Aorta (tissue), 5 donors: ENCODE measurements at places on chromosomes 12 and 14. TPM values are rescaled to one million over a fixed set of nuclear protein-coding genes. Genes with fewer than 3 reads are reported as not detected.
A peak's percentile ranks its signal among the peaks of the same experiment; 100 is the strongest.

DNA sequence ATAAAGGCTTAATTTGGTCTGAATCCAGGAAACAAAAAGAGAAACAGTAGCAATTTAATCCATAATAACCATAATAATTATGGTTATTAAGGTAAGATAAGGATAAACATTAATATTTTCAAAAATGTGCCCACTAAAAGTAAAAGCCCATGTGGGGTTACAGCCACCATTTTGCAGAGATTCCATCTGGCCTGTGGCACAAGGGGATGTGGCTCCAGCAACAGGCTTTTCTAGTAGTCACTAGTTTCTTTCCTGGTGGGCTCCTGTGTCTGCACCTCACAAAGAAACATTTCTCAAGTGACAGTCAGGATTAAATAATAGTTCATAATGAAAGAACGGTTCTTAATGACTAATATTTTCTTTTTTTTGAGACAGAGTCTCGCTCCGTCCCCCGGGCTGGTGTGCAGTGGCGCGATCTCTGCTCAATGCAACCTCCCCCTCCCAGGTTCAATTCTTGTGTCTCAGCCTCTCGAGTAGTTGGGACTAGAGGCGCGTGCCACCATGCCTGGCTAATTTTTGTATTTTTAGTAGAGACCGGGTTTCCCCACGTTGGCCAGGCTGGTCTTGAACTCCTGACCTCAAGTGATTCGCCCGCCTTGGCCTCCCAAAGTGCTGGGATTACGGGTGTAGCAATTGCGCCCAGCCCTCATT, 32.2 kb downstream of the GPR19 start:
- no peak for DNase-seq
- H3K36me3 ChIP-seq: no peaks in the 10 kb centered on the region
- H3K27ac ChIP-seq: no peak overlapping the region
- peaks cover 6% of the 10 kb centered on the region for H3K4me1 ChIP-seq
- no peaks in the 10 kb centered on the region for H3K27me3 ChIP-seq

The KCNC2 gene
- total RNA-seq: not detected

DNA sequence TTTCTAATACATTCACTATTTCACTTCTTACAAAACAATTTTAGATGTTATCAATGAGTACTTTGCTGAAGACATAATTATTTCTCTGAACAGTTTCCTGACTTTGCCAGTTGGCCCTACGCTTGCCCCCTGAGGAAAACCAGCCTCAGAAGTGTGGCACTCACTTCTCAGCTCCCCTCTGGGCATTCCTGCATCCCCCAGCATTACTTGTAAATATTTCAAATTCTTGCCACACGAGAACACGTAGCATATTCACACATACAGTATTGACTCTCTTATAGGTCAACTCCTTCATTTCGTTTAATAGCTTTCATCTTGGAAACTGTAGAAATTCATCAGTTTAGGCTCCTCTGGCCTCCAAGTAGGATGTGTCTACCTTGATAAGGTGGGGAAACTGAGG, 65.2 kb downstream of the OTX2 start:
- no peak overlapping the region for H3K4me3 ChIP-seq
- no peak overlapping the region for H3K27ac ChIP-seq
- DNase-seq: no peak
- H3K36me3 ChIP-seq: no peaks in the 10 kb centered on the region
- no peaks in the 10 kb centered on the region for H3K27me3 ChIP-seq

DNA sequence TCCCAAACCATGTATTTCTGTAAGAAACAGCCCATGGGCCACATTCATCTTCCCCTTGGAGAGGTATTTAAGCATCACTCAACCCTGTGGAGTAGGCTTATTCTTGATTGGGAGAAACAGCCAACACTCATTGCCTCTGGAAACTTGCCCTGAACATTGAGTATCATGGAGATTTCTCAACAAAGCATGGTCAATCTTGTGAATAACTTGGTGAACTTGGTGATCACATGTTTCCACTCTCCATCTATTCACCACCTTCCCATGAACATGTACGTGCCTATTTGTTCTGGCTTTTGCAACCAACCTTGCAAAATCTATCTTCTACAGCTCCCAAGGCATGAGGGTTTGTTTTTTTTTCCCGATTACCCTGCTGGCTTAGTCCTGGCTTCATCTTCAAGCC, 163.2 kb downstream of the PAH start:
- no peak for DNase-seq
- H3K27ac ChIP-seq: no peak overlapping the region
- no peaks in the 10 kb centered on the region for H3K4me1 ChIP-seq
- no peaks in the 10 kb centered on the region for H3K27me3 ChIP-seq

The KLHL28 gene
- 17.3 TPM for total RNA-seq

DNA sequence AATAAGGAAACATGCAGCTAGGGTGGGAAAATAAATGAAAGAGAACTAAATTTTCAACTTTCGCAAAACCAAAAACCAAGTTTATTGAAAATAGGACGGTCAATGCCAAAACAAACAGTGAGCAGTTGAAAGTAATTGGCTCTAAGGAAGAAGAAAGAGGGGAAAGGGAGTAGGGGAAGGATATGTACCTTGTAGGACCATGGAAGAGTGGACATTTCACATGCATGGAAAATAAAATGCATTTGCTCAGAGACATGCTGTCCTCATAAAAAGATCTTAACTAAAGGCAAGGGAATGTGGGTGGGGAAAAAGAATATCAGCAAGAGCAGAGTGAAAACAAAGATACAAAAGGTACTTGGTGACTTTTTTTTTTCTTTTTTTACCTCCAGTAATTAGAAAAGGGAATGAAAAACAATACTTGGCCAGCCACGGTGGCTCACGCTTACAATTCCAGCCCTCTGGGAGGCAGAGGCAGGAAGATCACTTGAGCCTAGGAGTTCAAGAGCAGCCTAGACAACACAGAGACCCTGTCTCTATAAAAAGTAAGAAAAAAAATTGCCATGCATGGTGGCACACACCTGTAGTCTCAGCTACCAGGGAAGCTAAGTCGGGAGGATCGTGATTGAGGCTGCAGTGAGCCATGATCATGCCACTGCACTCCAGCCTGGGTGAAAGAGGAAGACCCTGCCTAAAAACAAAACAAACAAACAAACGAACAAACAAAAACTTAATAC, 6.6 kb downstream of the TXNDC16 start:
- no peaks in the 10 kb centered on the region for H3K4me1 ChIP-seq
- no peaks in the 10 kb centered on the region for H3K36me3 ChIP-seq
- no peak for DNase-seq
- H3K27ac ChIP-seq: no peak overlapping the region
- no peak overlapping the region for H3K4me3 ChIP-seq

DNA sequence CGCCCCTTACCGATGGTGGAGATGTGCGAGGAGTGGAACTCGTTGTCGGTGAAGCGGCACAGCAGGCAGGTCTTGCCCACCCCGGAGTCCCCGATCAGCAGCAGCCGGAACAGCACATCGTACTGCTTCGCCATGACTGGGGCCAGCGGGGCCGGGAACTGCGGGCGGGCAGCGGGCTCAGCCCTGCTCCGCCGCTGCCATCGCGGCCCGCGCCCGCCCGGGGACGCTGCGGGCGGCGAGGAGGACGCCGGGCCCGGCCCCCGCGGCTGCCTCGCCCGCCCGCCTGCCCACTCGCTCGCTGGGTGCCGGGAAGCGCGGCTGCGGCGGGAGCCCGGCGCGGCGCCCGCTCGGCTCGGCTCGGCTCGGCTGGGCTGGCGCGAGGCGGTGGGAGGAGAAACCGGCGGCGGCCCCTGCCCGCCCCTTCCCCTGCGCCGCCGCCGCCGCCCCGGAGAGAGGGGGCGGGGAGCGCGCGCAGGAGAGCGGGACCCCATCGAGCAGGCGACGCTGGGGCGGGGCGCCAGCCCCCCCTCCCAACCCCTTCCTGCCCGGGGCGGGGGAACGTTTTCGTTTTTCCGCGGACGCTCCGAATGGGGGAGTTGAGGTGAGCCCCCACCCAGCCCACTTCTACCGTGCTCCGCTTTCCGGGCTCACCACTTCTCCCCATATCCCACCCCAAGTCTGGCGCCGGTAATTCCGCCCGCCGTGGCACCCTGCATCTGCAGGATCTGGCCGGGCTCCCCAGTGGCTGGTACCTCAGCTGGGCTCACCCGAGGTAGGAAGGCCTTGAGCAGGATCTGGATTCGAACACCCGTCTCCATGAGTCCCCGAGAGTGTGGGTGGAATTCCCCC, at the start of gene RAB15:
TSS of gene RAB15 (minus strand) at position 394 of the 849 bp plus-strand sequence. CDS start at position 134, 260 bp downstream.
- H3K27me3 ChIP-seq: no peaks in the 10 kb centered on the region
- no peak within 1 kb of the TSS for H3K27ac ChIP-seq
- no peaks in the 10 kb centered on the region for H3K36me3 ChIP-seq
- H3K4me3 ChIP-seq: peak within 1 kb of the TSS; percentile 64
- peak; percentile 84 for DNase-seq

DNA sequence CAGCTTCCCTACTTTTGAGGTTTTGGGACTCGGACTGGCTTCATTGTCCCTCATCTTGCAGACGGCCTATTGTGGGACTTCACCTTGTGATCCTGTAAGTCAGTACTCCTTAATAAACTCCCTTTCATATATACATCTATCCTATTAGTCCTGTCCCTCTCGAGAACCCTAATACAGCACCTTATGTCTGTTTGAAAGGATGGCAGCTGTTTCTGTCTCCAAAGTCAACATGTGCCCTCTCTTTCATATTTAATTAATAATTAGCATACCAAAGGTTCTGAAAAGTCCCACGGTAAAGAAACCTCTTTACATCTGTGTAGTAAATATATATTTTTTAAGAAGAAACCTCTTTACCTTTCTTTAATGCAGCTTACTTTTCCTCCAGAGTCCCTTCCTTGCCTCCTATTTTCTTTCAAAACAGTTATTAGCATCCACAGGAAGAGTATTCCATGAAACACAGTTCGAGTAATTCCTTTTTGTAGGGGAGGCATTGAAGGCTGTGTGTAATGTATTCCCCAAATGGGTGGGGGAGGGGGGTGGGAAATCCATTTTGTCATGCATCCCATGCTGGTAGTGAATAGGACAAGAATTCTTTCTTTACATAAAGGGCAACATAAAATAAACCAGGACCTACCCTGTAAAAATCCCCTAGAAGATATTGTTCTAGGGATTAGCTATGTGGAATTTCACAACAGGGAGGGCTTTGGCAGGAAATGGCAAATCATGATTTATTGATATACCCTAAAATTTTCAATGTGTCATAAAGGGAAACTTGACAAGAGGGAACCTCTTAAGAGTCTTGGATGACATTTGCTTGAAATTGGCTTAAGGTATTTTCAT, 241.5 kb downstream of the SUDS3 start:
- H3K36me3 ChIP-seq: no peaks in the 10 kb centered on the region
- DNase-seq: no peak
- no peaks in the 10 kb centered on the region for H3K4me1 ChIP-seq
- H3K4me3 ChIP-seq: no peak overlapping the region
- H3K27me3 ChIP-seq: no peaks in the 10 kb centered on the region

DNA sequence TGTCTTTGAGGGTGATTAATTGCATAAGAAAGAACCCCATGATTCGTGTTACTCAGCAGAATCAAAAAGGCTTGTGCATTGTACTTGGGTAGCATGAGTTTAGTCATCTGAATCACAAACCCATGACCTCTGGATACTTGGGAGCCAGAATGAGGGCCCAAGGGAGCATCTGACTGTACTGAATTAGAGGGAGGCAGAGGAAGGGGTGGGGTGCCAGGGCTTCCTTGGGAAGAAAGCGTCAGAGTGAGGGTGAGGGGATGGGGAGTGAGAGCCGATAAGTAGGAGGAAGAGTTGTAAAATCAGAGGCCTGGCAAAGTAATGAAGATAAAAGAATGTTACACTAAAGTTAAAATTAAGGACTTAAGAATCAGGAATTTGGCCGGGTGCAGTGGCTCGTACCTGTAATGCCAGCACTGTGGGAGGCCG, 29.8 kb downstream of the GPRC5D start:
- no peak overlapping the region for H3K27ac ChIP-seq
- H3K36me3 ChIP-seq: no peaks in the 10 kb centered on the region
- DNase-seq: peak; percentile 74
- no peaks in the 10 kb centered on the region for H3K27me3 ChIP-seq
- no peaks in the 10 kb centered on the region for H3K4me1 ChIP-seq

DNA sequence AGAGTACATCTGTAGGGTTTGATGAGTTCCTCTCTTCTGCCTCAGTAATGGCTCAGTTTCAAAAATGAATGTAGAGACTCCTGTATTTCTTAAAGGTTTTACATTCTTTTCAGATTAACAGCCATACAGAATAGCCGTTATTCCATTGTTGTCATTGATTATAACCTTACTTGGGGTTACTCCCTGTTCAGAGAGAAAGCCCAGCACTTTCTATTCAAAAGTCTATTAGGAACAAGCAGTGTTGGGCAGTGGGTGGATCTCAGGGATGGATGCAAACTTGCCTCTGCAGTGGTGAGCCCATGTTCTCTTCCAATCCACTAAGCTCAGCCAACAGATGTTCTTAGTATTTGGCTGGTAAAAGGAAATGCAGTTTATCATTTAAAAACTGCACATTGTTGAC, 342.6 kb upstream of the E2F7 start:
- no peaks in the 10 kb centered on the region for H3K36me3 ChIP-seq
- no peak overlapping the region for H3K4me3 ChIP-seq
- no peaks in the 10 kb centered on the region for H3K4me1 ChIP-seq
- DNase-seq: no peak
- H3K27me3 ChIP-seq: no peaks in the 10 kb centered on the region

GRCh38 chr12:47164724-47165439, 85.1 kb upstream of the AMIGO2 start:
- peaks cover 4% of the 10 kb centered on the region for H3K4me1 ChIP-seq
- H3K36me3 ChIP-seq: no peaks in the 10 kb centered on the region
- no peak overlapping the region for H3K27ac ChIP-seq
- no peaks in the 10 kb centered on the region for H3K27me3 ChIP-seq

The HRK gene
- total RNA-seq: 0.06 TPM

The SYCP3 gene
- 0.65 TPM for total RNA-seq

The CCDC197 gene
- not detected for total RNA-seq

DNA sequence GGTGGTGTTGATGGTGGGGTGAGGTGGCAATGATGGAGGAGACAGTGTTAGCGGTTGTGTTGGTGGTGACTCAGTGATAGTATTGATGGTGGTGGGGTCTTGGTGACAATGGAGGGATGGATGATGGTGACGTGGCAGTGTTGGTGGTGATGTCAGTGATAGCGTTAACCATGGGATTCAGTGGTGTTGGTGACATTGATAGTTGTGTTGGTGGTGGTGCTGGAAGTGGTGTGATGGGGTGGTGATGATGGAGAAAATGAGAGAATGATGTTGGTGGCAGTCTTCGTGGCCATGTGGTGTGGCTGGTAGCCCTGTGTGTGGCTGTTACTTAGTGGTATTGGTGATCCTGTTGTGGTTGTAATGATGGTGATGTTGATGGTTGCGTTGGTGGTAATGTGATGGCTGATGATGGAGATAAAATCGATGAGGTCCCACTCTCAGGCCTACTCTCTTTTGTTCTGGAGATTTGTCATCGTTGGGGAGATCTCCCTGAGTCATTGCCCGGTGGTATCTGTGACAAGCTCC, 2.6 kb downstream of the DTX1 start:
- H3K27me3 ChIP-seq: no peaks in the 10 kb centered on the region
- H3K4me3 ChIP-seq: no peak overlapping the region
- no peaks in the 10 kb centered on the region for H3K4me1 ChIP-seq
- no peaks in the 10 kb centered on the region for H3K36me3 ChIP-seq
- no peak overlapping the region for H3K27ac ChIP-seq

GRCh38 chr12:58925111-58925611, 4.9 kb upstream of the LRIG3 start:
- no peak overlapping the region for H3K27ac ChIP-seq
- H3K27me3 ChIP-seq: no peaks in the 10 kb centered on the region
- H3K36me3 ChIP-seq: no peaks in the 10 kb centered on the region
